ENCODE measurements at places on chromosomes 3 and 15.

DNA sequence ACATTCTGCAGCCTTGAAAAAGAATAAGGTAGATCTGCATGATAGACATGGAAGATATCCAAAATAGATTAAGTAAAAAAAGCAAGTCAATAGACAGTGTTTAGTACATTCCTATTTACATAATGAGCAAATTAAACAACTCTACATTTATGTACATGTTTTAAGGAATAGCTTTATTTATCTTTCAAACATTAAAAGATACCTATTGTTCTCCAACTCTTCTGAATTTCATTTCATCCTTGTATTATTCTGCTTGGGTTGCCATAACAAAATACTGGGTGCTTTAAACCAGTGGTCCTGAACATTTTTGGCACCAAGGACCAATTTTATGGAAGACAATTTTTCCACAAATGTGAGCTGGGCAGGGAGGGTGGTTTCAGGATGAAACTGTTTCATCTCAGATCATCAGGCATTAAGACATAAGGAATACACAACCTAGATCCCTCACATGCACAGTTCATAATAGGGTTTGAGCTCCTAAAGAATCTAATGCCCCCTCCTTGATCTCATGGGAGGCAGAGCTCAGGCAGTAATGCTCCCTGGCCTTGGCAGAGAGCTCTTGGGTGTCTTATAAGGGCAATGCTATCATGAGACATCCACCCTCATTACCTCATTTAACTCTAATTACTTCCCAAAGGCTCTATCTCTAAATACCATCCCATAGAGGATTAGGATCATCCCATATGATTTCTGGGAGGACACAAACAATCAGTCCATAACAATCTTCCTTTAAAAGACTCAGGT lies 6.8 kb upstream of the KATNBL1 start:
- DNase-seq = no peak

DNA sequence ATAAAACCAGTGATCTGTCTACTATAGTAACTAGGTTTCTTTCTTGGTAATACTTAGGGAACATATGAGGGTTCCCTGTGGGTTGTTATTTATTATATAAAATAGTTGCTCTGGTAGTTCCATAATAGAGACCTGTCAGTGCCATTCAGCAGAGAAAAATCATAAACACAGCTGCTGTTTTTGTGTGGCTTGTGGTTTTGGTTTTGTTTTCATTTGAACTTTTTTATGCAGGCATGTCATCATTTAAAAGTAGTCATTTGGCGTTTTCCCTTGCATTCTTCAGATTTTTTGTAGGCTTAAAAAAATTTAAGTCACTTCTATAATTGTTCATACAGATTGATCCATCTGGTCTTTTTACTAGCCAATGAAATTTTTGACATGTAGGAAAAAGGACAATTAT lies 47.9 kb downstream of the PIK3CA start:
- no peak for DNase-seq

- no peak for DNase-seq
These were observed 228.5 kb upstream of the ADAMTS9 start for GRCh38 chr3:64916192-64916798.

- DNase-seq = no peak
These were observed 231.8 kb downstream of the TP63 start for GRCh38 chr3:189863031-189863430.

DNA sequence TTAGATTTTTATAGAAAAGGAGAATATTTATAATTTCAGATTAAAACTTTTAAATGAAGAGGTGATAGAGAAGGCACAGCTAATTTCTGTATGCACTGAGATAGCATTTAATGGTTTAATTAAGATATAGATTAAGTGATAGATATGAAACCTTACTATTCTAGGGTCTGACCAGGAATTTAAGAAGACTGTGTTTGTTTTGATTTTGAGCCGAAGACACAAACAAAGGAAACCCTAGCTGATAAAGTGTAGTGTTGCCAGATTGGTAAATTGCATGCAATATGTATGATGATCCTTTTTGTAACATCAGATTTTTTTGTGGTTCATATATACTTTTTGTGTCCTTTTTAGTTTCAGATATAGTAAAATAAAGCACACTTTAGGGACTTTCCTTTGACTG lies 141.8 kb downstream of the ZPLD1 start:
- no peak for DNase-seq

DNA sequence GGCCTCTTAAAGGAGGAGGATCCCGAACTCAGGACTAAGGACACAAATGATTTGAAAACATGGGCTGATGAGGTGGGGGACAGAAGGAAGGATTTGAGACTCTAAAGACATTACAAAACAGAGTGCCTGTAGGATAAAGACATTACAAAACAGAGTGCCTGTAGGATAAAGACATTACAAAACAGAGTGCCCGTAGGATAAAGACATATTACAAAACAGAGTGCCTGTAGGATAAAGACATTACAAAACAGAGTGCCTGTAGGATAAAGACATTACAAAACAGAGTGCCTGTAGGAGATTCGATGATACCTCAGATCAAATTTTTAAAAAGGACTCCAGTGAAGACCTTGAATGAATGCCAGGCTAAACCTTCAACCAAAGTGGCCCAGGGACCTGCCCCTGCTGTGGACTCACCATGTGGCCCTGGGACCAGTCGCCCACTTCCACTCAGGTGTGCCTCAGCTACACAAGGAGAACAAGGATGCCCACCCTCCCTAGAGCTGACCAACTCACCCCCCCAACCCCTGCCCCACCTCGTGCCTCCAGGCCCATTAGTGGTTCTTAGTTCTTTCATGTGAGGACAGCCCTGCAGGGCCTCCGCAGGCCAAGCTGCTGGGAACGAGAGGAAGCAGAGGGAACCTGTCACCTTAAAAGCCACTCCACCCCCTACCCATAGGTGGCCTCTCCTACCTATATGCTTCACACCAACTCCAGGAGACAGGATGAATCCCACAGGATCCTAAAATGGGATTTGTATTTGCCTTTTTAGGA lies 59.8 kb downstream of the SH3BP5 start:
- no peak for DNase-seq

DNA sequence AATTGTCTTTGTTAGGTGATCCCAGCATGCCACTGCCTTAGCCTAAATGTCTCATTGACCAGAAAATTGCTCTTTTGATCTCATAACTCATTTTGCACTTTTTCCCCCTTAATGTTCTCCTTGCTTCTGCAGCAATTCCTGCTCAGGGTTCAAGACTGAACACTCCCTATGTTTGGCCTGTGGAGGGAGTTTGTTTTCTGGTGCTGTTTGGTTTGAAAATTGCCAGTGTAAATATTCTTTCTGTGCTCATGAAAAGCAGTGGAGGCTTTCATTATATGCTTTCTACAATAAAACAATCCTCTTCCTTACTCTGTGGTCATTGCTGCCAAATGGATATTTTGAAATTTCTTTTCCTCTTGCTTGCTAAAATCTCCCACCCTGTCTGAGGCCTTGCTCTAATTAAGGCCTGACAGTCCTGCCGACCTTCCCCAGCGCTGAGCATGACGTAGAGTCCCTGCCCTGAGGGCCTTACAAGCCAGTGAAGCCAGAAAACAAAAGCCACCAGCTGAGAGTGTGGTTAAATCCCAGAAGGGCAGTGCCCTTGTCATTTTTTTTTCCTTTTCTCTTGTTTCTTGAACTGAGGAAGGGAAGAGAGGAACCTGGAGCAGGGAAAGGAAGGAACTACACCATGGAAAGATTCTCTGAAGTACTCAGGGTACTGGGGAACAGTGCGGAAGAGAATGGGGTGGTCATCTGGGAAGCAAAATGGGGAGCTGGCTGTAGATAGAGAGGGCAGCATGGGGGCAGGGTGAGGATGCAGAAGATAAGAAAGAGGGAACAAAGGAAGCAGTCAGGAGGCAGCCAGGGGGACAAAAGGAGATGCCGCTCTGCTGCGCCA lies 24.8 kb downstream of the ZBTB38 start:
- no peak for DNase-seq

DNA sequence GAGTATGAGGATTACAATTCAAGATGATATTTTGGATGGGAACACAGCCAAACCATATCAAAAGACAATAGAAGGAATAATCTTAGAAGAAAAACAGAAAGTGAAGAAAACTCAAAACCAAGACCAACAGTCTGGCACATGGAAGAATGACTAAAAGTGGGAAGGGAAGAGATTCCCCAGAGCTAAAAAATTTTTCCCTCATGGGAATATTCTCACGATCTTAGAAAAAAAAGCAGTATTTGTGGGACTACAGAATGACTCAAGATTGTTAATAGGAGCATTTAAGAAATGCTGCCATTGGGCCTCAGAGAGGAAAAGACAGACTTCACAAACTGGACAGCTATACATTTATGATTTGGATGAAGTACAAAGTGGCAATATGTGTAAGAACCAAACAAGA lies 18.3 kb downstream of the OSTN start:
- DNase-seq = no peak

GRCh38 chr3:192881159-192881786 lies 36.4 kb downstream of the MB21D2 start:
- DNase-seq = no peak

GRCh38 chr15:78063970-78064385 lies 13.5 kb downstream of the TBC1D2B start:
- DNase-seq = no peak

- no peak for DNase-seq
These were observed 61.9 kb downstream of the ZNF609 start for GRCh38 chr15:64522226-64522823.

GRCh38 chr3:52786330-52787215 lies 8.0 kb upstream of the ITIH3 start:
- no peak for DNase-seq

DNA sequence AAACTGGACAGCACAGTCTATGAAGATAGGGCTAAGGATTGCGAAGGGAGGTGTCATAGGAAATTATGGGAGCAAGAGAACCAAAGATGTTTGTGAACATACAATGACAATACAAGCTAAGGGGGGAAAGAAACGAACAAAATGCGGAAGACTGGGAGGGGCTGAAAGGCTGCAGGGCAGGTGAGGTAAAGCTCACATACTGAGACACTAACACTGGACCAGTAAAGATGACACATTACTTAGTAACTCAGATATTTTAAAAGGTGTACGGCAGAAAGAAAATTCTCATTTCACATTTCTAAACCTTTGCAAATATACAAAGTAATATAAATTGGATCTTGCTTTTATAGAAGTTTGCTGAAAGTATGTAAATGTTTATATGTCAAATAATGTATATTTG lies 10.1 kb downstream of the CLDND1 start:
- no peak for DNase-seq
